Stimulated activated CD4-positive, alpha-beta T cell treated with anti-CD3 and anti-CD28 coated beads, Interleukin-15, amount 100 ng/mL, for 24 hours (primary cell): ENCODE measurements at places on chromosomes 4 and X.

- no peak for DNase-seq
Observed at GRCh38 chr4:183637461-183637860, 21.5 kb downstream of the RWDD4 start.

- no peak for DNase-seq
Observed at GRCh38 chr4:36549252-36549651, 267.8 kb downstream of the DTHD1 start.

GRCh38 chr4:75087865-75088264 lies 154.9 kb downstream of the PARM1 start:
- no peak for DNase-seq

DNA sequence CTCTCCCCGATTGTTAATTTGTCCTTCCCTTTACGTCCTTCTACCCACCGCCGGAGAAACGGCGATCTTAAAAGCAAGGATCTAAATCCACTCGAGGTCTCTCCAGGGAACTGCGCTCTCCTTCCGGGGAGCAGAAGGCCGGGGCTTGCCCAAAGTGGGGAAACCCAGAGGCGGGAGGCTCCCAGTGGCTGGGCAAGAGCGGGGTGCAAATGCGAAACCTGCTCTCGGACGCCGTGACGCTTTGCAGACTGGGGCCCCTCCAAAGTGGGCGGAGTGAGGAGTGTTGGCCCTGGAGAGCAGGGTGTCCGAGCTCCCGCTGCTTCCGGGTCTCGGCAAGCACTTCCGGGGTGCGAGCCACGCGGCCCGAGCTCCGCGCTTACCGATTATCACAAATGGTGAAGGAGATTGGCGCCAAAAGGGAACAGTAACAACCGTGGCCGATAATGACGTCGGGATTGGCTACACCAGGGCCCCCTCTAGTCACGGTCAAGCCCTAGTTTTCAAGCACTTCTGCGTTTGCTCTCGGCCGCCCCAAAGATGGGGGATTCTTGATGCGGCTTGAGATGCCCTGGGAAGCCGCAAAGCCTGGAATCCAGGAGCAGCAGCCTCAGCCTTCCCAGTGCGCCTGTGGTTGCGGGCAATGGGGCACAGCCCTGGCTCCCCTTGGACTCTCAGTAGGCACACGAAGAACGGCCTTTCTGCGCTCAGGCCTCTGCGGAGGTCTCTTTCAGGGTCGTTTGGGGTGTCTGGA lies 29.0 kb downstream of the HAND2 start:
- DNase-seq = peak; percentile 50

DNA sequence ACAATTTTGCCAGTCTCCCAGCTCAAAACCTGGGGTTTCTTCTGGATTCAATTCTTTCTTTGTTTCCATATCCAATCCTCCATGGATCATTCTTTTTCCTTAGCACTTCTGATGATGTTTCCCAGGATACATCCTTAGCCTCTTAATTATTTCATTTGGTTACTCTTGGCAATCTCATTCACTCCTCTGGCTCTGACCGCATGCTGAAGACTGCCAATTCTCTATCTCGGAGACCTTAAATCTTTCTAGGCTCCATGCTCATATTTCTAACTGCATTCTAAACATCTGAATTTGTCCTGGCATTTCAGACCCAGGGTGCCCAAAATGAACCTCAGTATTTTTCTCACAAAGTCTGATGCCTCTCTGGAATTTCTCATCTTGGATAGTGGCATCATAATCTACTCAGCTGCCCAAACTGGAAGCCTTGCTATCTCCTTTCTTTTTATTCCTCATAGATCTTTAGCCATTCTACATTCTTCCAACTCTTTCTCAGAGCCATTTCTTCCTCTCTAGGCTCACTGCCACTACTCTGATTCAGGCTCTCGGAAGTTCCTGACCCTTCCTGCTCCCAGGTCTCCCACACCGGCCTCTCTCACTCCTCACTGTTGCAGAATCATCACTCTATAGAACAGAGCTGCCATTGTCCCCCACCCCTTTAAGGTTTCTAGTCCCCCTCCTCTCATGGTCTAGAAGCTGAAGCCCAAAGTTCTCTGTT lies 290.2 kb downstream of the CAMK2D start:
- no peak for DNase-seq

- no peak for DNase-seq
Observed at GRCh38 chrX:46169808-46170207, 375.4 kb downstream of the ZNF674 start.

GRCh38 chr4:101126059-101126458 lies 221.3 kb downstream of the PPP3CA start:
- DNase-seq = no peak

DNA sequence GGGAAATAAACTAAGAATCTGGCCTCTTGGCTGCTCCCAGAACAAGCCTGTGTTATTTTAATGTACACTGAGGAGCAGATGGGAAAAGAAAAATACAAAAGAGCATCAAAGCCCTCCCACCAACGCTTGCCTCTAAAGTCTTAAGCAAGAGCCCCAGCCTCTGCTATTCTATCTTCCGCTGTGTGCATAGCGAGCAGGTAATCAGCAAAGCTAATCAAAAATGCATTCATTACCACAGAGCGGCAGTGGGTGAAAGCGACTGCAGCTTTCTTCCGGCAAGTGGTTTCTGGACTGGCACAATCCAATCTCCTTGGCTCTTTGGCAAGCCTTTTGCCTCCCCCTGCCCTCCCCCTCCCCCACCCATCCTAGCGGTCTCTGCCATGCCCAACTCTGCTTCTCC lies 13.5 kb upstream of the GRIA3 start:
- no peak for DNase-seq
